Hypothalamus (tissue), 51 donors: ENCODE measurements at places on chromosomes 3 and 15.

DNA sequence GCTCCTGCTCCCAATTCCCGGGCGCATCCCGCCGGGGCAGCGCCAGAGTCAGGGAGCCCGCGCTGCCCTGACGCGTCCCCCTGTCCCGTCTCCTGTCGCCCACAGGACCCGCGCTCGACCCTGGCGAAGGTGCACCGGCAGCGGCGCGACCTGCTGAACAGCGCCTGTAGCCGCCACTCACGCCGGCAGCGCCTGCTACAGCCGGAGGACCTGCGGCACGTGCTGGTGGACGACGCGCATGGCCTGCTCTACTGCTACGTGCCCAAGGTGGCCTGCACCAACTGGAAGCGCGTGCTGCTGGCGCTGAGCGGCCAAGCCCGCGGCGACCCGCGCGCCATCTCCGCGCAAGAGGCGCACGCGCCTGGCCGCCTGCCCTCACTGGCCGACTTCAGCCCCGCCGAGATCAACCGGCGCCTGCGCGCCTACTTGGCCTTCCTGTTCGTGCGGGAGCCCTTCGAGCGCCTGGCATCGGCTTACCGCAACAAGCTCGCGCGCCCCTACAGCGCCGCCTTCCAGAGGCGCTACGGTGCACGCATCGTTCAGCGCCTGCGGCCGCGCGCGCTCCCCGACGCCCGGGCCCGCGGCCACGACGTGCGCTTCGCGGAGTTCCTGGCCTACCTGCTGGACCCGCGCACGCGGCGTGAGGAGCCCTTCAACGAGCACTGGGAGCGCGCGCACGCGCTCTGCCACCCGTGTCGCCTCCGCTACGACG, 16.9 kb downstream of the C3orf22 start:
- DNase-seq: no peak

GRCh38 chr3:149621218-149622005, 36.4 kb downstream of the WWTR1 start:
- no peak for DNase-seq

- no peak for DNase-seq
These were observed 43.2 kb downstream of the KNL1 start for GRCh38 chr15:40637221-40637745.

DNA sequence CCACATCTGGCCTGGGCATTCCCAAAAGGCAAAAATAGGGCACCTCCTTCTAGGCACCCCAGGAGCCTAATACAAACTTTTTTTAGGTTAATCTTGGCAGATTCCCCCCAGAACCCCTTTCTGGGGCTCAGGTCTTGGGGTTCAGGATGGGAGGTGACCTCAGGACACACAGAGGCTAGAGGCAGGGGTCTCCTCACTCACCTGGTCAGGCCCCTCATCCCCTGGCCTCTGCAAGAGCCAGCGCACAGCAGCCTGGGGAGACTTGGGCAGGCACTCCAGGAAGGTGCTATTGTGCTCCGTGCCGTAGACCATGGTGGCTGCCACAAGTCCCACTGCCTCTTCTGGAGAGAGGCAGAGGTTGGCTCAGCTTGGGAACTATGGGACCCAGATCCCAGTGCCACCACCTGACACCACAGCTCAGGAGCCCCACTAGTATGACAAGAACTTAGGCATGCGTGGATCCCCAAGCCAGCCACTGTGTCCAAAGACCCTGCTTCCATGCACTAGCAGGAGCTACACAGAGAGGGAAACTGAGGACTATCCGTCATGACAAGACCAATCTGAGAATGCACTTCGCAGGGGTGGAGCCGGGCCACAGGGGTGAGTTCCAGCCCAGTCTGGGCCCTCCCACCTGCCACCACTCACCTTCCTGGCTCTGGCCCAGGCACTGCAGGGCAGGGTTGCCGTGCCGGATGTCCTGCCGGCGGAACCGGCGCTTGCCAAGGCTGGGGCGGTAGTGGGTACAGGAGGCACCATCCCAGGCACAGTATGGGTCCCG, 7.4 kb downstream of the SEMA3G start:
- no peak for DNase-seq

- DNase-seq: peak; percentile 31
These were observed 42.0 kb upstream of the SPTSSB start for GRCh38 chr3:161413127-161413854.
